ENCODE measurements at places on chromosomes 2 and 18. TPM values are rescaled to one million over a fixed set of nuclear protein-coding genes. Genes with fewer than 3 reads are reported as not detected.

GRCh38 chr2:131148426-131148825 lies 43.3 kb downstream of the PLEKHB2 start:
- H3K4me1 ChIP-seq: peaks cover 3% of the 10 kb centered on the region
- no peak overlapping the region for H3K27ac ChIP-seq
- no peak overlapping the region for H3K4me3 ChIP-seq
- no peaks in the 10 kb centered on the region for H3K27me3 ChIP-seq
- no peak for DNase-seq

DNA sequence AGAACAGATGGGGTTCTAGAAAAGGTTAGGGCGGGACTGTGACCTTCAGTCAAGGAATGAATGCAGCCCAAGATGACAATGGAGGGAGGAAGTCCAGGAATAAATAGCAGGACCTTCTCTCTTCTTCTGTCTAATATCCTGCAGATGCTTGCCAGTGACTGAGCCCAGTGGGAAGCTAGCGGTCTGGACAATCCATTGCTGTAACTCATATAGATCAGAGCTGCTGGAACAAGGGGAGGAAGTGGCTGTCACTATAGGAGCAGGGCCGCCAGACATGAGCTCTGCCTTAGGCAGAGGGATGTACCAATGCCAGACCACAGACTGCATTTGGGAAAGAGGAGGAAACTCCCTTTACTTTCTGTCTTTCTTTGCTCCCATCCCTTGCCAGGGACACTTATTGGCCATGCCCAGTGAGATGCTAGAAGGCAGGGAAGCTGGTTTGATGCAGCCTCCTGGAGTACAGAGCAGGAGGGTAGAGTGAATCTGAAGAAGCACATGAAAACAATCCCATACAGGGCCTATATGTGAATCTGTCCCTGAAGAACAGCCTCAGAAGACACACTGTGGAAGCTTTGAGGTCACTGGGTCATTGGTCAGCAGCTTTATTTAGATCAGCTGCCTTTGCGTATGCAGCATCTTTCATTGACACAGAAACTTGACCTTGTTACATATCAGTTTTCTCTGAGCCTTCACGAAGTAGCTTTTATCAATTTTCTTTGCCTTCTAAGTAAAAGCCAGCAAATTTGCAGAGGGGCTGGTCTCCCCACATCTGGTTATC lies 65.4 kb downstream of the CCDC85A start:
- no peak overlapping the region for H3K4me3 ChIP-seq
- peak; percentile 71 for DNase-seq
- no peaks in the 10 kb centered on the region for H3K36me3 ChIP-seq
- H3K4me1 ChIP-seq: no peaks in the 10 kb centered on the region
- H3K27me3 ChIP-seq: no peaks in the 10 kb centered on the region

- H3K27me3 ChIP-seq: no peaks in the 10 kb centered on the region
- no peaks in the 10 kb centered on the region for H3K4me1 ChIP-seq
- no peaks in the 10 kb centered on the region for H3K36me3 ChIP-seq
- H3K4me3 ChIP-seq: no peak overlapping the region
- H3K27ac ChIP-seq: no peak overlapping the region
These were observed 293.0 kb downstream of the RDH14 start for GRCh38 chr2:18267501-18267900.

DNA sequence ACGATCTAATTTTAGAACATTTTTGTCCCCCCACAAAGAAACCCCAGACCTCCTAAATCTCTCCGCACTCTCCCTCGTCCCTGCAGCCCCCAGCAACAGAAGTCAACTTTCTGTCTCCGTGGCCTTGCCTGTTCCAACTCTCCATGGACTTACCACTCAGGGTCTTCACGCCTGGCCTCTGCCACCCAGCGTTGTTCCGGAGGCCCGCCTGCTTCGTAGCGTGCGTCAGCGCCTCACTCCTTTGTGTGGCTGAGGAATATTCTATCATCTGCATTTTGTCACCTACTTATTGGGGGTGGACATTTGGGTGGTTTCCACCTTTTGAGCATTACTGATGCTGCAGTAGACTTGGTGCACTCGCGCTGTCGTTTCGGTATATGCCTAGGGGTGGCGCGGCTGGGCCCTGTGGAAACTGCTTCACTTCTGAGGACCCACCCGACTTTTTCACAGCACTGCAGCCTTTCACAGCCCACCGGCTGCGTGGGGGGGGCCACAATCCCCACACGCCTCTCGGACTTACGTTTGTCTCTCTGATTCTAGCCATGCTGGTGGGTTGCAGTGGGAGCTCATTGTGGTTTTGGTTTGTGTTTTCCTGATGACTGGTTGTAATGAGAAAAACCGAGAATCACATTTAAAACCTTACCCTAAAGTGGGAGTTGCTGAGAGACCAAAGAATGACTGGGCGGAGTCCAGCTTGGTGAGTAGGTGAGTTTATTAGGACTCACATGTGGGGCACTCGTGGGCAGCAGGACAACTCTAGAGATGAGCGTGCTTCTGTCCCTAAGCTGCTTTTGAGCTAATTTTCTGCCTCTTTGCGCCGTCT lies 1.4 kb upstream of the HSBP1L1 start:
- peaks cover 28% of the 10 kb centered on the region for H3K4me1 ChIP-seq
- H3K4me3 ChIP-seq: no peak overlapping the region
- no peaks in the 10 kb centered on the region for H3K27me3 ChIP-seq
- DNase-seq: no peak
- no peaks in the 10 kb centered on the region for H3K36me3 ChIP-seq
- H3K27ac ChIP-seq: peak overlapping the region; percentile 69

- H3K27ac ChIP-seq: no peak overlapping the region
- H3K36me3 ChIP-seq: no peaks in the 10 kb centered on the region
- peaks cover 29% of the 10 kb centered on the region for H3K4me1 ChIP-seq
- DNase-seq: peak; percentile 42
- H3K4me3 ChIP-seq: no peak overlapping the region
These were observed 24.2 kb upstream of the RHOB start for GRCh38 chr2:20422402-20423271.

- H3K27ac ChIP-seq: no peak overlapping the region
- H3K4me1 ChIP-seq: no peaks in the 10 kb centered on the region
- H3K4me3 ChIP-seq: no peak overlapping the region
- H3K36me3 ChIP-seq: no peaks in the 10 kb centered on the region
- H3K27me3 ChIP-seq: no peaks in the 10 kb centered on the region
- no peak for DNase-seq
These were observed 92.9 kb downstream of the TGOLN2 start for GRCh38 chr2:85234868-85235267.

GRCh38 chr2:62806231-62806630 lies 100.7 kb downstream of the EHBP1 start:
- DNase-seq: no peak
- H3K36me3 ChIP-seq: peaks cover 28% of the 10 kb centered on the region
- H3K27ac ChIP-seq: no peak overlapping the region
- H3K4me3 ChIP-seq: no peak overlapping the region
- peaks cover 9% of the 10 kb centered on the region for H3K4me1 ChIP-seq

DNA sequence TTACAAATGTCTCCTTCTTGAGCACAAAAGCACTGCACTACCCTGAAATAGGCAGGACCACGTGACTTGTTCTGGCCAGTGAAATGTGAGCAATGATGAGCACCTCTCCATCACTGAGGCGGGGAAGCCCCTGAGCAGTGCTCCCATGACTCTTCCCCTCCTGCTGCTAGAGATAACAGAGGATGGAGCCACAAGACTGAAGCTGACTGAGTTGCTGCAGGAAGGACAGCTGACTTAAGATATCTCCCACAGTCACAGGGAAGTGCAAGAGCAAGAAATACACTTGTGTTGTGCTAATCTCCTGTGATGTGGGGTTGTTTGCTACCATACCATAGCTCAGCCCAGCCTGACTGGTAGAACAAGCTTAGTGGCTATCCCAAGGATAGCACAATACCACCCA lies 38.7 kb downstream of the STK39 start:
- H3K27ac ChIP-seq: no peak overlapping the region
- no peak for DNase-seq
- no peaks in the 10 kb centered on the region for H3K27me3 ChIP-seq

GRCh38 chr2:217929757-217930707 lies 72.8 kb downstream of the TNS1 start:
- no peaks in the 10 kb centered on the region for H3K27me3 ChIP-seq
- peaks cover 69% of the 10 kb centered on the region for H3K4me1 ChIP-seq
- peak; percentile 91 for DNase-seq
- H3K36me3 ChIP-seq: no peaks in the 10 kb centered on the region
- no peak overlapping the region for H3K4me3 ChIP-seq

DNA sequence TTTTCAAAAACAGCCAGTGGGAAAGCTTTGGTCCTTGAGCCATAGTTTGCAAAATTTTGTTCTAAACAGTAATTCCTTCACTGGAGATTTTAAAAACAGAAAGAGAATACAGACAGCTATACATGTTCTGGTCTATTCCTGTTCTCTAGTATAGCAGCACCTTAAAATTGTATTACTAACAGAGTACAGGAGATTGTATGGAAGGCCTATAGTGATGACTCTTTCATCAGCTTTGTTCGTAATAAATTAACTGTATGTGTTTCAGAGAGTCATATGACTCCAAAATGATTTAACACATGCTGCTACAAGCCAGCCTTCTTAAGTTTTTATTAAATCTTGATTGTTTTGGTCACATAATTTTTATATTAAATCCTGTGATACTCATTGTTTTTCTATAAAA lies 1124.6 kb upstream of the FAM98A start:
- no peaks in the 10 kb centered on the region for H3K36me3 ChIP-seq
- DNase-seq: no peak
- H3K27me3 ChIP-seq: no peaks in the 10 kb centered on the region
- H3K27ac ChIP-seq: no peak overlapping the region
- no peak overlapping the region for H3K4me3 ChIP-seq

The POTEI gene
- not detected for total RNA-seq

The CCBE1 gene
- 11.4 TPM for total RNA-seq

The SPATA3 gene
- total RNA-seq: not detected

The ZSWIM2 gene
- not detected for total RNA-seq
